ENCODE measurements at places on chromosomes 1 and 21. TPM values are rescaled to one million over a fixed set of nuclear protein-coding genes. Genes with fewer than 3 reads are reported as not detected.

Gene RGSL1
- not detected for polyA plus RNA-seq

Gene GPR161
- 14.1 TPM for polyA plus RNA-seq

Gene CCDC185
- not detected for polyA plus RNA-seq

Gene UBL4B
- not detected for polyA plus RNA-seq

Gene CNR2
- polyA plus RNA-seq: not detected

Gene GJB3
- not detected for polyA plus RNA-seq

Gene GBP3
- polyA plus RNA-seq: 94.1 TPM

Data from AG04450 (cell line).